ENCODE measurements at places on chromosomes 16 and 17.
A peak's percentile ranks its signal among the peaks of the same experiment; 100 is the strongest.

GRCh38 chr17:79164913-79165695, 90.5 kb downstream of the ENGASE start:
- DNase-seq = no peak

- DNase-seq = no peak
Observed at GRCh38 chr16:19105891-19106624, 7.7 kb upstream of the ITPRIPL2 start.

GRCh38 chr17:10052106-10052813, 146.1 kb downstream of the GAS7 start:
- no peak for DNase-seq

DNA sequence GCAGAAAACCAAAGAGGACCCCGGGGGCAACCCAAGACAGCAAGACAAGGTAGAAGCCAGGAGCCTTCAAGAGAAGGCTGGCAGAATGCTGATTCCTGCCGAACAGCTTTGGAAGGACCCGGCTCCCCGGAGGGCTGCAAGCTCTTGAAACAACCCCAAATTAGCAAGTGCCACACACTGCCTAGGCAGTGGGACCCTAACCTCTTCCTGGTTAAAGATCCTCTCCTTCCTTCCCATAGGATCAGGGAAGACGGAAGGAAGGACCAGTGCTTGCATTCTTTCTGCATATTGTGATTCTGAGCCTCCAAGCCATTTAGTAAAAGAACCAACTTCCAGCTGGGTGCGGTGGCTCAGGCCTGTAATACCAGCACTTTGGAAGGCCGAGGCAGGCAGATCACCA, 122.0 kb upstream of the AXIN2 start:
- no peak for DNase-seq

DNA sequence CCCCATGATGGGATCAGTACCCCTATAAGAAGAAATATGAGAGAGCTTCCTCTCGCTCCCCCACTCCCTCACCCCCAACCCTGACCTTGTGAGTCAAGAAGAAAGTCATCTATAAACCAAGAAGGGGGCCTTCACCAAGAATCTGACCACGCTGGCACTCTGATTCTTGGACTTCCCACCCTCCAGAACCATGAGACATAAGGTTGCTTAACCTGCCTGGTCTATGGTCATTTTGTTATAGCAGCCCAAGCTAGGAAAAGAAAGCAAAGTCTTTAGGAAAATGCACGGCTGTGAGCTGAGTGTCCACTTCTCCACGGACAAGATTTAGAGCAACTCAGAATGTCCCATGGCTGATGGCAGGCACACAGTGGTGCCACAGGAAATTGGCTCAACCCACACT, 333.5 kb downstream of the SOX9 start:
- no peak for DNase-seq

DNA sequence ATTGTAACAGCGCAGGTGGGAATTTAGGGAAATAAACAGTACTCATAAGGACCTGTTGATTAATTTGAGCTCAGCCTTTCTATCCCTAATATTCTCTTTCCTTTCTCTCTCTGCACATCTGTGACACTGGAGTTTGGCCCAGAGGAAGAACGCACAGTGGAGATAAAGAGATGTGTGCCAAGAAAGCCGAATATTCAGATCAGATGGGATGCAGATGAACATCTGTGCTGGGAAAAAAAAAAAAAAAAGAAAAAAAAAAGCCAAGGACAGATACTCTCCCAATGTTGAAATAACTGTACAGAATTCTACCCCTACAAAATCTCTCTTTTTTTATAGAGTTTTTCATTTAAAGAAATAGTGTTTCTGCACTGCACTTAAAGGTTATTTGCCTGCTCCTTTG, 485.4 kb downstream of the KCNJ2 start:
- no peak for DNase-seq

DNA sequence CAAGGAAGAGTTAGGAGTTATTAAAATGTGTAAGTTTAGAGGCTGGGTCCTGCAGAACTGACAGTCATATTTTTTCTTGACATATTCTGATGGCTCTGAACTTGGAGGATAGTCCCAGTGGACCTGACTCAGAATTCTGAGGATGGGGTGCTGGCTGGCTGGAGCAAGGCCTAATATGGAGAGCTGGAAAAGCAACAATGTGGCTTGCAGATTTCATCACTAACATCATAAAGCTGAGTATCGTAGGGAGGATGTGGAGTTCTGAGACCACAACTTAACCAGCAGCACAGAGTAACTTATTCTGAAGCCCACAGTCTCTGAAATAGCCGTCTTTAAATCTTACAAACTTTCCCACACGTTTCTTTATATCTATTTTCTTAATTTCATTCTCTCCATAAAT, 2.3 kb downstream of the KRTAP1-5 start:
- no peak for DNase-seq

DNA sequence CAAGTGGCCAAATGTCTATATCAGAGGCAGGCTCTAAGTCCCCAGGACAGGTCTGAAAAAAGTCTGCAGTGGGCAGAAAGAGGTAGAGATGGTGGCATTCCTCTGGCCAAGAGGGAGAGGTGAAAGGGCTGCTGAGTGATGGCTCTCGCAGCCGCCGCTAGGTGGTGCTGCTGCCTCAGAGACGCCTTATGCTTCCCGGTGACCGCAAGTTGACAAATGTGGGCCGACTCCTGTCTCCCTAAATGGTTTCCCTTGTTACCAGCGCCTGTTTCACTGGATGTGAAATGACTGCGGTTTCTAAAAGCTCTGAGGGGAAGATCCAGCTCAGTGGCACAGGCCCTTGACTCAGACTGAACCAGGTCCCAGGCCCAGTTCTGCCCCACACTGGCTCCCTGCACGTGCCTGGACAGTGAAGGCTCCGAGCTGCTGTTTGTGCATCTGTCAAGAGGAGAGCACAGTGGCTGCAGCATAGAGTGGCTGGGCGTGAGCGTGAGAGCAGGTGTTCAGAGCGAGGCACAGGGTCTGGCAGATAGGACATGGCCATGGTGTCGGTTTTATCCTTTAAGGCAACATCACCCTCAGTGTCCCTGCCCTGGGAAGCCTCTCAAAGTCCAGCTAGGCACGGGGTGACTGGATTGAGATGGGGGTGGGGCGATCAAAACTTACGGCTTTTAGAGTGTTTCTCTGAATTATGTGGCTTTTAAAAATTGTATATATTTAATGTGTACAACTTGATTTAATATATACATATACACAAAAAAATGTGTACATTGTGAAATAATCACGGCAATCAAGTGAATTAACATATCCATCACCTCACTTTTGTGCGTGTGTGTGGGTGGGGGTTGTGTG, 19.9 kb downstream of the CLEC16A start:
- DNase-seq = peak; percentile 87

DNA sequence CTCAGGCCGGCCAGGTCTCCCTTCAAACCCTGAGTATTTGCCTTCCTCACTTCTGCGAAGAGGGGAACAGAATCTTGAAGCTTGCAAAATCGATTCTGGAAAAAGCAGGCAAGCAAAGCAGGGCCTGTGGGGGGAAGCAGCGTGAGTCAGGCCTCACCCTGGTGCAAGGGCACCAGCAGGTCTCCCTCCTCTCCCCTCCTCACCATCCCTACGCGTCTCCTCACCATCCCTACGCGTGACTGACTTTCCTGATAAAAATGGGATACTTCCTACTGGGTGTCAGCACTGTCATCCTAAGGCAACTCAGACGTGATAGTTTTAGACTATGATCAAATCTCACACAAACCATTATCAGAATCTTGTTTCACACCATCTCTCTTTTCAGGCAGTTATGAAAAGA, 12.1 kb downstream of the CMTM3 start:
- DNase-seq = no peak

DNA sequence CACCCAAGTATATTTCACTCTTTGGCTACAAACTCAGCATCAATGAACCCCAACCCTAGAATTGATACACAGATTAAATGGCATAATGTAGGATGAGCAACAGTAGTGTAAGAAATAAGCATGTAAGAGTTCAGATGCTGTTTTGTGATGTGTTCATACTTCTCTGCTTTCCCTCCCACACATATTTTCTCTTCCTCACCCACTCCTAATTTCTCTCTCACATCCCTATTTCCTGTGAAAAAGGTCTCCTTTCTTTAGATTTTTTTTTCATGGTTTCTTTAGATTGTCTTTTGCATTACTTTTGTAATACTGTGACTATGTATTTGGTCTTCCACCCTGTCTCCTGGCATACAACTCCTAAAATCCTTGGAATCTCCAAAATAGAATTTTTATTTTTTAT, 21.7 kb downstream of the CREBBP start:
- no peak for DNase-seq

All from stimulated activated CD4-positive, alpha-beta T cell treated with anti-CD3 and anti-CD28 coated beads, Interleukin-4, amount 100 ng/mL, for 24 hours (primary cell).